G401 (cell line): ENCODE measurements at places on chromosomes 2 and 18. TPM values are rescaled to one million over a fixed set of nuclear protein-coding genes. Genes with fewer than 3 reads are reported as not detected.

GRCh38 chr18:38318416-38318815 lies 752.8 kb upstream of the CELF4 start:
- DNase-seq: no peak

DNA sequence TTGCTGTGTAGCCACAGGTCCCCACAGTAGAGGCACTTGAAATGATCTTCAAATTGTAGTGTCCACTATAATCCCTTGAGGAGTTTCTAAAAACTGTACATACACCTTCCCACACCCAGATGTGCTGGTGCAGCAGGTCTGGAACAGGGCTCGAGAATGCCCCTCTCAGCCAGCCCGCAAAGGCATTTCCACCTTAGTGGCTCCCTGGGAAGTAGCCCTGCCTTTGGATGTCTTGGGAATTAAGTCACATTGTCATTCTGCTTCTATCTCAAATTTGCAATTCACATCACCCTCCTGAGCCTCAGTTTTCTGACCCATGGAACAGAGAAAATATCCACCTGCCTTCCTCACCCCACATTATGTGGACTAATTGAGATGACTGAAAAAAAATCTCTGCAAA lies 44.3 kb upstream of the TCF7L1 start:
- no peak for DNase-seq

The MC4R gene
- not detected in 2 replicates for total RNA-seq

The CNTNAP5 gene
- total RNA-seq: not detected in 2 replicates

The COLEC12 gene
- 0.86 and 2.4 TPM in 2 replicates for total RNA-seq
